ENCODE measurements at places on chromosomes 1 and 21.

DNA sequence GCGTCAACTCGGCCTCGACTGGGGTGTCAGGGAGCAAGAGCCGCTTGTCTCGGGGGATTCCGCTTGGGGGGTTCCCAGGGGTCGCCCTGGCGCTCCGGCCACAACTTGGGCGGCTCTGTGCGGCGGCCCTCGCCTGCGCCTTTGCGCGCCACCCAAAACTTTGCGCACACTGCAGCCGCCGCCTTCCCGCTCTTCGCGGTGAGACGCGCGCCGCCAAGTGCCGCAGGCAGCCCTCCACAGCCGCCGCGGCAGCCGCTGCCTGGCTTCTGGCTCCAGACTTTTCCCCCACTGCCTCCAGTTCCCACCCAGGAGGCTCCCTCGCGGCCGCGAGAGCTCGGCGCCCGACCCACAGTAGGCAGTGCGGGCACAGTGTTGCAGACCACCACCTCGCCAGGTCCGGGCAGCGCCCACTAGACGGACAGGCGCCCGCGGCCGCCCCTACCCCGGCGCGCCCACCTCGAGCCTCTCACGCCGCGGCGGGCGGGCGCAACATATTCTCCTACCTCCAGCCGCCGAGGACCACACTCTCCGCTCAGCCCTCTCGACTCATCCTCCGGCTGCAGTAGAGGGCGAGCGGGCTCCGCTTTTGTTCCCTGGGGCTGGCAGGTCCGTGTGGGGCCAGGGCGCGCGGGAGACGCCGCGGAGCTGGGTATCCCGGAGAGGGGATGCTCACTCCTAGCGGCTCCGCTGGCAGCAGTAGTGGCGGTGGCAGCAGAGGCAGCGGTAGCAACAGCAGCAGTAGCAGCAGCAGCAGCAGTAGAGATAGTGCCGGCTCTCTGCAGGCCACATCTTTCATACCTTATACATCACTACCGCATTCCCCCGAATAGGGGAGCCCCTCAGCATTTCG is 296.6 kb downstream of the OMA1 start:
- no peak for DNase-seq

DNA sequence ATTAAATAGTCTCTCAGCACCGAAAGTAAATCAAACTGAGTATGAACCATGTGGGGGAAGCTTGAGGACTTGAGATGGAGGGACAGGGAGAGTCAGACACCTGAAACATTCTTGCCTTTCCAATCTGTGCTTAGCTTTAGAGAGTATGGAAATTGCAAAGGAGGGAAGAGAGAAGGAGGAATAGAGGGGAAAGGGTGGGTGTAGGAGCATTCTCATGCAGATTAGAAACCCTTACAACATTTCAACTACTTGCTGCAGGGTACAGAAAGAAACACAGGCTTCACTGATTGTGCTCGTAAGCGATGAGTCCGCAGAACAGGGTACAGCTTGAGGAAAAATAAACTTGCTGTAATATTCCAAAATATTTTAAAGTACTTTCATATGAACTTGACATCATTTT is 73.8 kb downstream of the NIBAN1 start:
- DNase-seq, result no peak

DNA sequence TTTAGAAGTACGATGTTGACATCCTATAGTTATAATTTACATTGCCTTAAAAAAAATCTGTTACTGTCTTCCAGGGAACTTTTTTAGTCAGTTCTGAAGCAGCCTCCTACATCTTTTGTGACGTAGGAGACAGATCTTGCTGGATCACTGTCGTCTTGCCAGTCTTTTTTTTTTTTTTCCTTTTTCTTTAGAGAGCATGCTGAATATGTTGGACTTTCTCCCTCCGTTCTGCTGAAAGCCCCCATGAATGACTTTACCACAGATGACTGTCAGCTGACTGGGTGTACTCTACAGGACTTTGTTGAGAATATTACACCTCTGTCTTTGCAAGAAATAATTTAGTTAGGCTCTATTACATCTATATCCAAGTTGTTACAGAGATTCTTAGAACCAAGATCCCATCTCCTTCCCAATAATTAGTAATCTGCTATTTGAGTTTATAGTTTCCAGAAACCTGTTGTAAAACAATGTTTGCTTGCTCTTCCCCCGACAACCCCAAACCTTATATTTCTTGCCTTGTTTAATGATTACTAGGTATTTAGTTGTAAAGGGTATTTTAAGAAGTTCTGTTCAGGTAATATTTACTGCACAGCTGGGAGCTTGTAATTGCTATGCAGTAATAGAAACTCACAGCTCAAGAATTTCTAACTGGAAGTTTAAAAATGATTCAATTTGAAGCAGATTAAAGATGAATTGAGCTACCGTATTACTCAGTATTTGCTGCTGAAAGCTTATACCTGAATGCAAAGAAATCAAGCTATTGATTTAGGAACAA is 61.8 kb downstream of the RASAL2 start:
- DNase-seq, result no peak

DNA sequence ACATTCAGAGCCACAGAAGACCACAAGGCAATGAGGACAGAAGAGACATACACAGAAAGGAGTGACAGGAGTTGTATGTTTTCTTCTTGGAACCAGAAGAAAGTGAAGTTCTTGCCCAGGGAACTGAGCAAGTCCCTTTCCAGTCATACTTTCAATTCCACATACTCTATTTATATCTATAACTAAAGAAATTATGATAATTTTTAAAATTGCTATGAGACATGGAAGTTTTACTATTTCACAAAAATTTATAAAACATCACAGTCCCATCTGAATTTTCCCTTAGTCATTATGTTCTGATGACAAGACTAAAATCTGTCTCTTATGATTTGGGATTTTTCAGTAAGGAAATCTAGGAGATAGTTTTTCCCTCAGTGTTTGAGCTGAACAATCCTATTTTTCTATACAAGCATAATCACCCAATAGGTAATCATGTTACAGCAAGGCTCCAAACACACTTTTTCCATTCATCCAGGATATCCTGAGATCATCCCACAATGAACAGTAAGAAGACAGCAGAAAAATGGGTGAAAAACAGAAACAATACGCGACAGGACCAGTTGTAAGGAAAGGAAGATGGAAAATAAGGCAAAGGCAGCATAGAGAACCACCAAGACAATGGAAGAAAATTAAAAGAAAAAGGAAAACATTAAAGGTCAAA is 154.6 kb downstream of the VAV3 start:
- DNase-seq, result no peak

- DNase-seq, result no peak
These were observed 199.9 kb downstream of the TNR start for GRCh38 chr1:175543447-175543846.

GRCh38 chr21:36567216-36567885 is 87.4 kb upstream of the CLDN14 start:
- no peak for DNase-seq

- no peak for DNase-seq
These were observed 3895.3 kb downstream of the SRGAP2C start for GRCh38 chr1:125080077-125080476.

- DNase-seq, result no peak
These were observed 111.7 kb downstream of the FOXD2 start for GRCh38 chr1:47549532-47549931.

GRCh38 chr1:17045634-17046333 is 8.0 kb downstream of the SDHB start:
- DNase-seq, result no peak

DNA sequence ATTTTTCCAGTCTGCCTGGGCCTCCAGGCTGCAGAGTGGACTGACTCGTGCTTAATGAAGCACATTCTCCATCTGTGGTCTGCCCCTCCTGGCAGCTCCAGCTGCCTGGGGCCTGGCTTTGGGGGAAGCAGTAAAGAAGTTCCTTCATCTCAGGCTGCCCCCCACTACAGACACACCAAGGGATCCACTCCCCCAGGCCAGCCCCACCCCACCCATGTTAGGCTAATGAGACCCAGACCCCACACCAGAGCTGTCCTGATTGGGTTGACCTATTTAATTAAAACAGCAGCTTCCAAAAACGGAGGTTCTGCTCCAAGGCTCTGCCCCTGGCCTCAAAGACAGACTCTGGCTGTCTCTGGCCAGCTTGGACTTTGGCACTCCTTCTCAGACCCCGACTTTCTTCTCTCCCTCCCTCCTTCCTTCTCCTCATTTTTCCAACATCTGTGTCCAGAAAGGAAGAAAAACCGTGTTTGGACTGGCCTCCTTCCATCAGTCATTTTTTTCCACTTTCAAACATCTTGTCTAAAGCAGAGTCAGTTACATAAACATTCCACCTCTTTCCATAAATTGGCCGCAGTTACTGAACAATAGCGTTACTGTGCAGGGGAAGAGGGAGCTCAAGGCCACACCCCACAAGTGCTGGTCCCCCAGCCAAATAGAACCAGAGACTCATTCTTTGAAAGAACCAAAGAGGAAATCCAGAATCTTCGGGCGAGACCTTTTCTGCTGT is 29.7 kb downstream of the SERTAD4 start:
- DNase-seq, result no peak

DNA sequence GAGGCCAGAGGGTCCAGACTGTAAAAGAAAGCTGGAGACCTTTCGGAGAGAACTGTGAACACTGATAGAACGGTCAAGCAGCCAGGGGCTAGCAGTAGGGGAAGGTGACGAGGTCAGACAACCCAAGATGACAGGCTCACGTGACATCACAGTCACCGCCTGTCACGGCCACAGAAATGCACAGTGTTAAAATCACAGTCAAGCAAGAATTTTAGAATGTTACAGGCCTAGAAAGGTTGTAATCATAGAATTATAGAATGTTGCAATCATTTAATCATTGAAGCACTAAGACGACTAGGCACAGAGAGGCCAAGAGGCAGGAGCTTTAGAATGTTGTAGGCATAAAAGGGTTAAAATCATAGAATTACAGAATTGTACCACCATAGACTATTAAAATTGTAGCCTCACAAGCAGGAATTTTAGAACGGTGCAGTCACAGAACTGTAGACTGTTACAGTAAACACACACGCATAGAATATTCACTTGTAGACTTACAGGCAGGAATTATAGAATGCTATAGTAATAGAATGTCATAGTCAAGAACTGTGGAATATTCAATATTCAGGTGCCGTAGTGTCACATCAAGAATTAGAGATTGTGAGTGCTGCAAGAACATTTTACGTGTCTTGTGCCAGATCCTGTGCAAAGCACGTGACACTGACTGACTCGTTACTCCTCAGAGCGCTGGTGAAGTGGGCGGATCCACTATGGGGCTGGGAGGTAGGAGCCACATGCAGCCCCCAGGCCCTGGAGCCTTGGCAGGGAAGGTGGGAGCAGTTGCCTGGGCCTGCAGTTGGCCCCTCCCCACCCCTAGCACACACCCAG is 118.1 kb downstream of the EPHB2 start:
- DNase-seq, result no peak

All from stimulated activated CD4-positive, alpha-beta T cell treated with anti-CD3 and anti-CD28 coated beads, Interleukin-12 subunit alpha, Interleukin-12 subunit beta, amount 100 ng/mL, for 4 hours (primary cell).